ENCODE measurements at places on chromosomes 16 and 17. TPM values are rescaled to one million over a fixed set of nuclear protein-coding genes. Genes with fewer than 3 reads are reported as not detected.

DNA sequence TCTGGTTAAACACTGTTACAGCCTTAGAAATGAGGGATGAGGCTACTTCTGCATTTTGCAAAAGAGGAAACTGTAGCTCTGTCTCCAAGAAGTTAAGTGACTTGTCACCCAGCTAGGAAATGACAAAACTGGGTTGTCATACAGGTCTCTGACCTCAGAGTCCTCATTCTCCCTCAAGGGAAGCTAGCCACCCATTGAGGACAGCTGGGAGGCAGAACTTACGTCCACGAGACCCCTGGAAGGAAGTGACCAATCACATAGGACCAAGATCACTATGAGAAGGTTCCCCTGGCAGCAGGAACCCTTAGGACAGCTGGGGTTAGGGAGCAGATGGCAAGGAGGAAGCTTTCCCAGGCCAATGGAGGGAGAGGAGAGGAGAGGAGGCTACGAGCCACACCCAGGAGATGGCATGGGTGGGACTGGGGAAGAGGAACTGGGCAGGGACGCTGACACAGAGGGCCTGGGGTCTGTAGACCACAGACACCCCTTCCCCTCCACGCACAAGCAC is 11.2 kb downstream of the METTL22 start:
- no peaks in the 10 kb centered on the region for H3K27me3 ChIP-seq
- H3K4me1 ChIP-seq, result peaks cover 5% of the 10 kb centered on the region
- no peak overlapping the region for H3K4me3 ChIP-seq
- no peak for DNase-seq
- no peak overlapping the region for H3K27ac ChIP-seq

DNA sequence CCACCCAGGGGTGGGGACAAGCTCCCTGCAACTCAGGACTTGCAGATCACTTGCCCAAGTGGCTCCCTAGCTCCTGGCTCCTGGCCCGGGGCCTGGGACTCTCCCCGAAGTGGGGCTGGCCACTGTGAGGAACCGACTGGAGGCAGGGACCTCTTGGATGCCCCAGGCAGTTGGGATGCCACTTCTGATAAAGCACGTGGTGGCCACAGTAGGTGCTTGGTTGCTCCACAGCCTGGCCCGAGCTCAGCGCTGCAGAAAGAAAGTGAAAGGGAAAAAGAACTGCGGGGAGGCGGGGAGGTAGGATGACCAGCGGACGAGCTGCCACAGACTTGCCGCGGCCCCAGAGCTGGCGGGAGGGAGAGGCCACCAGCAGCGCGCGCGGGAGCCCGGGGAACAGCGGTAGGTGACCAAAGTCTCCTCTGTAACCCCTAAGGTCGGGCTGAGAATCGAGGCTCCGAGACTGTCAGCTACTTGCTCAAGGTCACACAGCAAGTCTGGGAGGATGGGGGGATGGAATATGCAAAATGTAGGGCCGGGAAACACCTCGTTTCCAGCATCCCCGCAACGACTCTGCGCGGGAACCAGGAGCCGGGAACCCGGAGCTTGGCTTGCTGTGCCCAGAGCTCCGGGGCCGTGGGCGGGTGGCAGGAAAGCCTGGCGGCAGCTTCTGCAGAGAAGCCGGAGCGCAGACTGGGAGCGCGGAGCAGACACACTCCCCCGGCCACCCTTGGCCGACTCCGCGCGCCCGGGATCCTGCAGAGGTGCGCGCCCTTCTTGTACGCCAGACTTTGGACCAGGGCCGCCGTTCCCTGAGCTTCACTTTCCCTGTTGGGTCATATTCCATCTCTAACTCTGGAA is 1.9 kb downstream of the CIITA start:
- no peak overlapping the region for H3K27ac ChIP-seq
- peaks cover 78% of the 10 kb centered on the region for H3K4me1 ChIP-seq
- H3K36me3 ChIP-seq, result no peaks in the 10 kb centered on the region
- no peak for DNase-seq
- peaks cover 77% of the 10 kb centered on the region for H3K27me3 ChIP-seq

DNA sequence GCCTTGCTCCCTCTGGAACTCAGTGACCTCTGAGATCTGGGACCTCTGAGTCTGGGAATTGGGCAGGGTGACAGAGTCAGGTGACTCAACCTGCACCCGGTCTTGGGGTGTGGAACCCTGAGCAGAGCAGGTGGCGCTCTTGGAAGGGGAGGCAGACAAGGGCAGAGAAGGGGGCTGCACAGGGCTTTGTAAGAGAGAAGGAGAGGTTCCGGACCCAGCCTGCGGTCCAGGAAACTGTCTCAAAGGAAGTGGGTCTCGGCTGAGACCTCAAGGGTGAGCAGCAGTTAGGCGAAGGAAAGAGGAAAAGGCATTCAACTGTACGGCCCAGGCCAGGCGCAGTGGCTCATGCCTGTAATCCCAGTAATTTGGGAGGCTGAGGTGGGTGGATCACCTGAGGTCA is 10.0 kb upstream of the RIPOR1 start:
- peak overlapping the region; percentile 31 for H3K4me3 ChIP-seq
- H3K36me3 ChIP-seq, result no peaks in the 10 kb centered on the region
- DNase-seq, result no peak

- peaks cover 39% of the 10 kb centered on the region for H3K36me3 ChIP-seq
- H3K27me3 ChIP-seq, result no peaks in the 10 kb centered on the region
- H3K4me3 ChIP-seq, result no peak overlapping the region
- H3K4me1 ChIP-seq, result no peaks in the 10 kb centered on the region
- no peak for DNase-seq
Measured at GRCh38 chr16:67438824-67439393, 8.0 kb downstream of the HSD11B2 start.

DNA sequence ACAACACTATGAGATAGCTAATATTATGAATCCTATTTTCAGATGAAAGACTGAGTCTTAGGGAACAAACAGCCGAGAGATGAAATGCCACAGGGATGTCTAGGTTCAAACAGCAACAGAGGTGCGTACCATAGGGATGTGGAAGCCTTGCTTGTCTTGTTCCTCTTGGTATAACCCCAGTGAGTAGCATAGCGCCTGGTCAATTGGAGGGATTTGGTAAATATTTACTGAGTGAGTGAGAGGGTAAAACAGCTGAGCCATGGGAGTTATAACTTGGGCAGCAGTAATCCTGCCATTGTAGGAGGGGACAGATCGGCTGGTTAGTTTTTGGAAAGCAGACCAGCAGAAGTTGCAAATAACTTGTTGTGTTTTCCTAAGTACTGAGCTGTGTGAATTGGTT is 80.2 kb downstream of the WWOX start:
- H3K36me3 ChIP-seq, result peaks cover 23% of the 10 kb centered on the region
- no peaks in the 10 kb centered on the region for H3K27me3 ChIP-seq
- H3K4me1 ChIP-seq, result no peaks in the 10 kb centered on the region
- H3K4me3 ChIP-seq, result no peak overlapping the region
- no peak for DNase-seq

DNA sequence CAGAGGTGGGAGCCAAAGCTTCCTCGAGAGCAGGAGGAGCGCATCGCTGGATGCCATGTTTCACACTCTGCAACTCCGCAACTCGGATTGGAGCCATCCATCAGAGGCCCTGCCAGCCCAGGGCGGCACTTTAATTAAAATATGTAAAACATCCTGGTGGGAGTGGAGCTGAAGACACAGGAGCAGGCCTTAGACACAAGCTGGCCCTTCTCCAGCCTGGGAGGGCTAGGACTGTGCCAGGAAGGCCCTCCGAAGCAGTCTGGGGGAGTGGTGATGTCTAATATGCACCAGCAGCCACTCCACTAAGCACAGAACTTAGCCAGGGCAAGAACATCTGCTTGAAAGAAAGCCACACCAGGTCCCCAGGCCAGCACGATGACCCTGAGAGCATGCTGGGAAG is 5.8 kb upstream of the CCDC182 start:
- H3K27me3 ChIP-seq, result peaks cover 1% of the 10 kb centered on the region
- H3K4me3 ChIP-seq, result no peak overlapping the region
- DNase-seq, result no peak
- H3K27ac ChIP-seq, result no peak overlapping the region
- H3K36me3 ChIP-seq, result no peaks in the 10 kb centered on the region

GRCh38 chr17:55723488-55723848 is 804 bp upstream of the TMEM100 start:
- DNase-seq, result no peak
- H3K36me3 ChIP-seq, result no peaks in the 10 kb centered on the region
- peaks cover 1% of the 10 kb centered on the region for H3K4me1 ChIP-seq

DNA sequence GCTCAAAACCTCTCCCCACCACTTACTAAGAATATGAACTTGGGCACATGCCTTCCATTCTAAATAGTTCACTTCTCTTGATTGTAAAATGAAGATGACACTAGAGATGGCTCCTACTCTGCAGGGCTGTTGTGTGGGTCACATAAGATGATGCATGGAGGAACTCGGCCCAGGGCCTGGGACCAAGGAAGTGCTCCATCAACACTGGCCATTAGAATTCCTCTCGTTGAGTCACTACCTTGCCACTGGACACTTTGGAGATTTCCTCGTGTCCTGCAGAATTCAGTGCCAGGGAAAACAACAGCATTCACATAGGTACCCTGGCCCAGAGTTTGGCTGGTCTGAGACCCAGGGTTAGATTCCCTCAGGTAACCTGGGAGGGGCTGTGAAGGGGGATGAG is 18.6 kb downstream of the HNF1B start:
- H3K4me3 ChIP-seq, result no peak overlapping the region
- no peak overlapping the region for H3K27ac ChIP-seq
- H3K27me3 ChIP-seq, result no peaks in the 10 kb centered on the region

DNA sequence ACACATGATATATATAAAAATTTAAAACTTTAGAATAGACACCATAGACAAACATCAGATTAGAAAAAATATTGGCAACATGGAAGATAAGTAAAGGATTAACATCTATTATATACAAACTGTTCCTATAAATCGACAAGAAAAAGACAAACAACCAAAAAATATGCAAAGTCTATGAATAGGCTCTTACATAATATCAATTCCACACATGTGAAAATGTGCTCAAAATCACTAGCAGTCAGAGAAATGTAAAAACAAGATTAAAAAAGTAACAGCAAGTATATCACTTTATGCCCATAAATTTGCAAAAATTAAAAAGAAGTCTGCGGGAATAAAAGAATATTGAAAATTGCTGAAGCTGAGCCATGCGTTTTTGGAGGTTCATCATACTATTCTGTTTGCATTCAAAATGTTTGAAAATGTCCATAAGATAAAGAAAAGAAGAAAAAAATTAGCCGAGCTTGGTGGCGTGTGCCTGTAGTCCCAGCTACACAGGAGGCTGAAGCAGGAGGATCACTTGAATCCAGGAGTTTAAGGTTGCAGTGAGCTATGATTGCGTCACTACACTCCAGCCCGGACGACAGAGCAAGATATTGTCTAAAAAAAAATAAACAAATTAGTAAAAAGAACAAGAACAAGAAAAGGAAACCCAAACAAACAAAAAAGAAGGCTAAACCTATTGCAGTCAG is 11.2 kb upstream of the ERN2 start:
- peaks cover 12% of the 10 kb centered on the region for H3K36me3 ChIP-seq

- H3K4me1 ChIP-seq, result no peaks in the 10 kb centered on the region
- H3K4me3 ChIP-seq, result no peak overlapping the region
- peaks cover 4% of the 10 kb centered on the region for H3K27me3 ChIP-seq
- H3K36me3 ChIP-seq, result no peaks in the 10 kb centered on the region
- H3K27ac ChIP-seq, result no peak overlapping the region
Measured at GRCh38 chr17:5644065-5644464, 59.8 kb upstream of the NLRP1 start.

- H3K4me1 ChIP-seq, result peaks cover 28% of the 10 kb centered on the region
- no peak overlapping the region for H3K27ac ChIP-seq
- DNase-seq, result no peak
- no peak overlapping the region for H3K4me3 ChIP-seq
Measured at GRCh38 chr16:89923640-89924296, 626 bp downstream of the TUBB3 start.

- H3K4me1 ChIP-seq, result no peaks in the 10 kb centered on the region
- no peak for DNase-seq
- no peak overlapping the region for H3K4me3 ChIP-seq
- H3K36me3 ChIP-seq, result no peaks in the 10 kb centered on the region
Measured at GRCh38 chr17:6479622-6480302, 35.5 kb downstream of the PIMREG start.

GRCh38 chr16:51710905-51711563 is 560.0 kb upstream of the SALL1 start:
- no peaks in the 10 kb centered on the region for H3K36me3 ChIP-seq
- DNase-seq, result no peak
- no peaks in the 10 kb centered on the region for H3K27me3 ChIP-seq
- no peak overlapping the region for H3K4me3 ChIP-seq

DNA sequence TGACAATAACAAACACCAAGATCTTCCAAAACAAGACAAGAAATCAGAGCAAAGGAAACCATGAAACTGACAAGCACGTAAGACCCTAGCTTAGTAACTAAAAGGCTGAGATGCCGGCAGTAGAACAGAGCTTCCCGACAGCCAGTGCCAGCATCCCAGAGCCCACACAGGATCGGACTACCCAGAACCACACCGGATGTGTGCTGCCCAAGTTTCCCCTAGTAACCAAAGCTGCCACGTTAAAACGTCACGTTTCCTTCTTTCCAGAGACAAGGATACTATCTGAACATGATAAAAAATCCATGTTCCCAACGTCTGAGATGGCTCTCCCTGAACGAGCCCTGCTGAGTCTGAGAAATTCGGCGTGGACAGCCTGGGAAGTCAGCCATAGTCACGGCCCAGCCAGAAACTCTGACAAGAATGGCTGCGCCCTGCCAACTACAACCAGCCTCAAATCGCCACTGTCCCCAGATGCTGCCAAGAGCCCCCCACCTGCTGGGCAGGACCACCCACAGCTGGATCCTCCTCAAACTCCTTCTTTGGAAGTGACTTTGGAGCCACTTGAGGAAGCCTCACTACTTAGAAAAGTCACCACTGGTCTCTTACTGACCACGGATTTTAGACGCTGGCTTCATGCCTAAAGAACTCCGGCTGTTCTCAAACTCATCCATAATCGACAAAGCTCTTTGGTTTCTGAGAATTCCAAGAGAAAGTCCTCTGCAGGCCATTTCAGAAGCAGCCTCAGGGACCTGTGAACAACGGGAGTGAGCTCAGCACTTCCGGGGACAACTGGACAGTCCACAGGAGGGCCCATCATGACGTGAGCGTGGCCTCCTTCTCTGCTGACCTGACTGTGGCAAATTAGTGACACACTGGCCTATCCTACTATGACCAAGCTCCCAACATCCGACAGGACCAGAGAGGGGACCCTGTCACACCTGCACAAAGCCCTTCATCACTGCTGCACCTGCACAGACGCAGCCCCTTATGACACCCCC is 16.7 kb downstream of the CCDC57 start:
- no peak for DNase-seq
- no peaks in the 10 kb centered on the region for H3K27me3 ChIP-seq
- H3K4me3 ChIP-seq, result no peak overlapping the region
- H3K27ac ChIP-seq, result no peak overlapping the region
- H3K4me1 ChIP-seq, result peaks cover 24% of the 10 kb centered on the region
- H3K36me3 ChIP-seq, result peaks cover 4% of the 10 kb centered on the region

- no peaks in the 10 kb centered on the region for H3K36me3 ChIP-seq
- H3K27ac ChIP-seq, result peak within 1 kb of the TSS; percentile 88
- H3K27me3 ChIP-seq, result no peaks in the 10 kb centered on the region
- H3K4me1 ChIP-seq, result peaks cover 28% of the 10 kb centered on the region
- no peak within 1 kb of the TSS for H3K4me3 ChIP-seq
- DNase-seq, result no peak
Measured at GRCh38 chr16:28538733-28539596, at the start of gene NUPR1. TSS of gene NUPR1 (minus strand) at chr16:28538974. CDS start at chr16:28538907, 67 bp downstream.

The NIP7 gene
- 17.6 TPM for polyA plus RNA-seq
